ENCODE measurements at places on chromosomes 11 and 22.

DNA sequence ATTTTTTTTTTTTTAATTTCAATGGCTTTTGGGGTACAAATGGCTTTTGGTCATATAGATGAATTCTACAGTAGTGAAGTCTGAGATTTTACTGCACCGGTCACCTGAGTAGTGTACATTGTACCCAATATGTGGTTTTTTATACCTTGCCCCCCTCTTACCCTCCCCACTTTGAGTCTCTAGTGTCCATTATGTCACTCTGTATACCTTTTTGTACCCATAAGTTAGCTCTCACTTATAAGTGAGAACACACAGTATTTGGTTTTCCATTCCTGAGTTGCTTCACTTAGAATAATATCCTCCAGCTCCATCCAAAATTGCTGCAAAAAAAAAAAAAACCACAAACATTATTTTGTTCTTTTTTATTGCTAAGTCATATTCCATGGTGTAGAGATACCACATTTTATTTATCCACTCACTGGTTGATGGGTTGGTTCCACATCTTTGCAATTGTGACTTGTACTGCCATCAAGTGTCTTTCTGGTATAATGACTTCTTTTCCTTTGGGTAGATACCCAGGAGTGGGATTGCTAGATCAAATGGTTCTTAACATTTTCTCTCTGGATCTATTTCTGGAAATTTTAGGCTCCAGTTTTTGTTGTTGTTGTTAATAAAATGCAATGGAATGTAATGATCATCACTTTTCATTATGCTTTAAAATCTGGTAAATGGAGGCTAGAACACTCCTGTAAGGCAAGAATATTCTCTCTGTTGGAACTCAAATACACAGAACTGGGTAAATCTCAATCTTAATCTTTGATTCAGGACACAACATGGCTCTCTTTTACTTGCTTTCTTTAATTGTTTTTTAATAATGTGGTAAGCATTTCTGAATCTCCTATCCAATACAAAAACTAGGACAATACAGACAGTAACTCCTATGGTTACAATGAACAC lies 10.3 kb downstream of the NEAT1 start:
- no peak for DNase-seq

DNA sequence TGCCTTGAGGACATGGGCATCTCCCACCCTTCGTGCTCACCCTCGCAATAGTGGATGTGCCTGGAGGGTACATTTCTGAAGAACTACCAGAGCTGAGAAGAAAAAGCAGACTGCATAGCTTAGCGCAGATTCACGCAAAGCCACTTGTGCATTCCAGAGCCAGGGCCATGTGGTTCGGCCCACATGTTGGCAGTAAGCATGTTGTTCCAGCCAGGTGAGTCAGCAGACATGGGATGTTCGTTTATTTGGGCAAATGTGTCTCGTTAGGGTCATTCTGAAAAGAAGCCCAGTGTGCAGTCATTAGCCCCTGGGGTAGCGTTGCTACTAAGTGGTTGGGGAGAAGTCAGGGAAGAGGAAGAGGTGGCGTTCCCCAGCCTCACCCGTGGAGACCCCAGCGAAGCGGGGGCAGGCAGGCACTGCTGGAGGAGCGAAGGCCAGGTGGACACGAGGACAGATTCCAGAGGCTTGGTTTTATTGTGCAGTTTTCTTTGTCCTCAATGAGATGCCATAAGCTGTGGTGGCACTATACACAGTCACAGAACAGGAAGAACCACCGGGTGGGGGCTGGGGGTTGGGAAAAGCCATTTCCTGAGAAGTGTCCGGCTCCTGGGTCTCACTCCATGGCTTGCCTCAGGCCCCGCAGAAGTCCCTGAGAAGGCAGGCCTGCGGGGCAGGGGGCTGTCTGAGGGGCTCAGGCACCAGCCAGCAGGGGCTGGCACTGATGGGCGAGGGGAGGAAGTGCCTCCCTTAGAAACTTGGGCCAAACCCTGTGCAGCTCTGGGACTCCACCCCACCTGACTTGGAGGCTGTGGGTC lies 5.0 kb downstream of the THY1 start:
- no peak for DNase-seq

- no peak for DNase-seq
Measured at GRCh38 chr11:128354476-128354875, 232.9 kb downstream of the ETS1 start.

DNA sequence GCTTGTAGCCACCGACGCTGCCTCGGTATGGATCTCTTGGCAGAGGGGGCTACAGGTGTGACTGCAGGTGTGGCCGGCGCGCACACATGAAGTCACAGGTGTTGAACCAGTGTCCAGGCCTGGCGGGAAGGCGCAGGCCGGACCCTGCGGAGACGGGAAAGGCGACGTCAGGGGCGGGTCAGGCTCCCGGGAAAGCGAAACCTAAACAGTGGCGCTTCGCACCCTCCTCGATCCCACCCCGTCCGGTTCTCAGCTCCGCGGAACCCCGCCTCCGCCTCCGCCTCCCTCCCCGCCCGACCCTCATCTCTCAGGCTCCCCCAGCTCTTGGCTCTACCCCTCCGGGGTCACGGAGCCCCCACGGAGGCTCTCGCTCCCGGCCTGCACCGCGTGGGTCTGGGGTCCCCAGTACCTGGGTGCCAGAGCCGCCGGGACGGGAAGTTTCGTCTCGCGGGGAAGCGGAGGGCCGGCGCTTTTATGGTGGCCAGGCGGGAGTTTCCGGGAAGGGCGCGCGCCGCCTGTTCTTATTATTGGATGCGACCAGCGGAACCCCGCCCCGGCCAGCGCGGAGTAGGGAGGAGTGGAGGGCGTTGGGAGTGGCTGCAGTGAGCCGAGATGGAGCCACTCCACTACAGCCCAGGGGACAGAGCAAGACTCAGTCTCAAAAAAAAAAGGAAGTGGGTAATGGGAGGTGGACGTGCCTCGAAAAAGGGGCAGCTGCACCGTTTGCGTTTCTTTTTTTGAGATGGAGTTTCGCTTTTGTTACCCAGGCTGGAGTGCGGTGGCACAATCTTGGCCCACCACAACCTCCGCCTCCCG lies at the start of gene IRF7:
IRF7 (minus strand) TSS at position 447 of the 816 bp plus-strand sequence. CDS start 586 bp downstream, outside the sequence.
- DNase-seq, result peak; percentile 88

- DNase-seq, result no peak
Measured at GRCh38 chr22:25167082-25167481, 32.6 kb upstream of the CRYBB3 start.
